ENCODE measurements at places on chromosomes 6 and 20.

GRCh38 chr6:88413459-88413858 lies 247.3 kb upstream of the CNR1 start:
- DNase-seq, result no peak

DNA sequence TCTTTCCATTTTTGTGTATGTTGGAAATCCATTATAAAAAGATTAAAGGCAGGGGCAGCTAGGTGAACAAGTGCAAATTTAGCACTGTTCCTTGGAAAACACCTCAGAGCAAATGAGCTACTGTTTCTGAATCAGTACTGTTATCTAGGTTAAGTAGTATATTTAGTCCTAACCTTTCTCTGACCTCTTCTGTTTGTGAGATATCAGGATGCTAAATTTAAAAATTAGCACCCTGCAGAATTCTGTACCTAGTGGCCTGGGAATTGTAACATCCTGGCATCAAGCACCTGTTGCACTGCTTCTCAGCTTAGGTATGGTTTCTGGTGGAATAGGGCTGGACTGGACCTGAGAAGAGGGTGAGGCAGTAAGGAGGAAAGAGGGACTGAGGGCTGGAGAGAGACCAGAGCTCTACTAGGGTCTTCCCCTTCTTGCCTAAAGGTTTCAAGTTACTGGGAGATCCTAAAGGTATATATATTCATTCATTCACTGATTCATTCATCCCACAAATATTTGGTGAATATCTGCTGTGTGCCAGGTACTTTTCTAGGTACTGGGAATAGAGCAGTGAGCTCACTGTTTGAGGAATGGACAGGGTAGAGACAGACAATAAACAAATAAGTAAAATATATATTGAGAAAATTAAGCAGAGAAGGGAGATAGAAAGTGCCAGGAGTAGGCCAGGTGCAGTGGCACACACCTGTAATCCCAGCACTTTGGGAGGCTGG lies 5.2 kb downstream of the ZNF76 start:
- no peak for DNase-seq

DNA sequence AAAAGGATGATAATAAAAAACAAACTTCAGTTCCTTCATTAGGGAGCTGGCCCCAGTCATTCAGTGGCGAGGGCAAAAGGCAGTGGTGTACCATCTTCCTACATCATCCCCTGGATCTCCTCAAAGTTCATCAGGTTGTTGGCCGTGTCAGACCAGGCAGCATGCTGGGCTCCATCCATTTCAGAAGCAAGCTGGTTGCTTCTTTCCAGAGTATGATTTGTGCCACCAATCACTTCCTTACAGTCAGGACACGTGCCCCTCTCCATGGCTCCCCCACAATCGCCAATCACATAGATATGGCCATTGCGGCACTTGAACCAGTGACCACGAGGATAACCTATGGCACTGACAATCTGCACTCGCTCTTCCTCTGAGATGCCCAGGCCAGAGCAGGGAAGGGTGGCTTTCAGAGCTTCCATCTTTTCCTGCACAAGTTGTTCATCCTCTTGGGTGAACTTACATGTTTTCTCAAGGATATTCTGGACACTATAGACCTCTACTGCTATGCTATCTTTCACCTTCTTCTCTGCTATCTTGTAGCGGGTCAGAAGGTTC lies 28.0 kb downstream of the DDX27 start:
- no peak for DNase-seq

DNA sequence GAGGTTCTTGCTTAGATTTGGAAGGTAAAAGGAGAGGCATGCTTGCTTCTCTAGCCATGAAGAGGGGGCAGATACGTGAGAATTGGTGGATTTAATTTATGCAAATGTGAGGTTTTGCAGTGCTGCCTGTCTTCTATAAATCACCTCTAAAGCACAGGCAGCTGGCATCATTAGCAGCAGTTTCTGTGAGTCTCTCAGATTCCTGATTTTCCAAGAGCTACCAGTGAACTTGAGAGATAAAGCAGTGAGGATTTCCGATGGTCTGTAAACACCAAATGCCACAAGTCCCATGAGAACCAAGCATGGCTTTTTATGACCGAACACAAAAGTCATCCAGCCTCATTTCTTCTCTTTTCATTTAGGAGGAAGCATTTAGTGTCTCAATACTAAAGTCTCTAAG lies 3.2 kb upstream of the SIRPB2 start:
- no peak for DNase-seq

- DNase-seq, result no peak
These were observed 54.4 kb downstream of the RTN4IP1 start for GRCh38 chr6:106574741-106575458.

GRCh38 chr6:152588456-152588855 lies 48.7 kb downstream of the SYNE1 start:
- DNase-seq, result no peak

- no peak for DNase-seq
These were observed 20.0 kb downstream of the SULF2 start for GRCh38 chr20:47765271-47765670.

DNA sequence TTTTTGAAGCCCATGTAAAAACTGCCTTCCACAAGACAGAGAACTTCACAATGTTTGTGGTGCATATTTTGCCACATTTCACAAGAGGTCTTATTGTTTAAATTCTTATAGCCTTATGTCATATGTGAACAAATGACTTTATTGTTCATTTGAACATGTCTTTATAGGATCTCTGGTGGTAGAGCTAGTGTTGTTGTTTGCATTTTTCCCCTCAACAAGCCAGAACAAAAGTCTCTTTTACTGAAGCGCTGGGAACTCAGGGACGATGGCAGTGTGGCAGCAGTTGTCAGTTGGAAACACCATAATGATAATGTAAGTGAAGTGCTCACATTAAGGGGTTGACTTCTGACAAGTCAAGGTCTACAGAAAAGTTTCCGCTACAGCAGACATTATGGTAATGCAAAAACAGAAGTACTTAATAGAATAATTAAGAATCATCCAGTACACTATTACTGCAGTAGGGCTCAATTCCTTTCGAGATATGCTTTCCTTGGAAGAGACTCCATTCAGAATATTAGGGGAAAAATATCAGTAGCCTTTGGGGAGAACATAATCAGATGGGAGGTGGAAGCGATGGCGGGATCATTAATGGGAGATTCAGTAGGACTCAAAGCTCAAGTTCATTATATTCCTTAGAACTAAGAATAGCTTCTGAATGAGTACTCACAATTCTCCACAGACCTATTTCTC lies 180.0 kb downstream of the GJA10 start:
- no peak for DNase-seq

GRCh38 chr20:62267543-62267942 lies 29.2 kb downstream of the OSBPL2 start:
- no peak for DNase-seq

DNA sequence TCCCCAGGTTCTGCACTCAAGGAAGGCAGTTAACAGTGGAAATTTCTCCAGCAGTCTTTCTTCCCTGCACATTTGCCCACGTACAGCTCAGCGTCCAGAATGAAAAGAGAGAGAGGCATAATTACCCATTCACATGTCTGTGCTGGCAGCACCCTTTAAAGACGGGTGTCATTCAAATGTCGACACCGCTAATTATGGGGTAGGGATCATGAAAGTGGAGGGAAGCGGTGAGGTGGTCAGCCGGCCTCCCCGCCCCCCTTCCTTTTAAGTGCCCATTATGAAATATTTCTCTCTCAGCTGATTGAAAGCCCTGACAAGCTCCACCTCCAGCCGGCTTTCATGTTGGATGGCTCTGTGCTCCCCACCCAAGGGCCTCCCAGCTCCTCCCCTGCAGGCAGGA lies 246.1 kb downstream of the BMP7 start:
- no peak for DNase-seq

DNA sequence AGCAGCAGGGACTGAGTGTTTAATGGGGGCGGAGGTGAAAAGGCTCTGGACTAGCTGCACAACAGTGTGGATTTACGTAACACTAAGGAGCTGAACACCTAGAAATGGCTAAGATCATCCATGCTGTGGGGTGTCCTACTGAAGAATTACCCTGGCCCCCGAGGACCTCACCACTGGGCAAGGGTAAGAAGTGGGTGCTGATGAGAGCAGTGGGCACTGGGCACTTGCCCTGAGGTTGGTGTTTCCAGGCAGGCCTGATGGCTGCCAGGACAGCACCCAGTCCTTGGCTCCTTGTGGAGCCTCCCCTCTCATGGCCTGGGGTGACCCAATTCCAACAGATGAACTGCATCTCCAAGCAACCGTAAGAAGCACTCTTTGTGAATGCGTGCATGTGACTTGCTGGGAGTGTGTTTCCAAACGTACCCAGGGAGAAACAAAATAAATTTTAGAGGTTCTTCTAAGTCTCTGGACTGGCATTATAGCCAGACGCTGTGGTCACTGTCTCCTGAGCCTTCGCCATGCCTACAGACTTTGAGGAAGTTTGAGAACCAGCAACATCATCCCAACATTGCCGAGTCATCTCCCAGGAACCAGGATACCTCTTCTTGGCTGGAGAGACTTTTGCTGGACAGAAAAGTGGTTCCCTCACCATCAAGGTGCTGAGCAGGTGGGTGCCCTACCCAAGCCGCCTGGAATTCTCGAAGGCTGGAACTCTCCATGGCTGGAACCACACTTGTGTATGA lies 245.9 kb downstream of the ERMARD start:
- no peak for DNase-seq

DNA sequence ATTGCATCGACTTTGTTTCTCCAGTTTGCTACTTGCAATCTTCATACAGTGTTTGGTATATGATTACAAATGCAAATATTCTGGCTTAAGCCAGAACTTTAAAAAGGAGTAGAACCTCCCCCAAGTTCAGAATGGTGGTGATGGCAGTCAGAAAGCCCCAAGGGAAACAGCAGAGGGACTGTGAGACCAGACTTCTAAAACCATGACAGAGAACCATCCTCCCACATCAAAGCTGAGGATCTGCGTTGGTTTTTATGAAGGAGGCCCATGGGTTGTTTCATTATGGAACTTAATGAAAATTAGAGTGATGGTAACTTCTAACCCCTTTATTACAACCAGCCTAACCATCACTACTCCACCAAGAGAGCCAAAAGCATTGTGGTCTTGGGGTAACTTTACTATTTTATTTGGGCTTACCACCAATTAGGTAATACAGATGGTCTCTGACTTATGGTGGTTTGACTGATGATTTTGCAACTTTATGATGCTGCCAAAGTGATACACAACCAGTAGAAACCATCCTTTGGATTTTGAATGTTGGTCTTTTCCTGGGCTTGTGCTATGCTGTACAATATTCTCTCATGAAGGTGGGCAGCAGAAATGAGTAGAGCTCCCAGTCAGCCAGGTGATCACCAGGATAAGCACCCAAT lies 10.9 kb upstream of the MRS2 start:
- no peak for DNase-seq

GRCh38 chr6:36414481-36414880 lies 27.0 kb upstream of the ETV7 start:
- no peak for DNase-seq

GRCh38 chr6:112139052-112139451 lies 51.7 kb downstream of the FAM229B start:
- DNase-seq, result no peak

- DNase-seq, result no peak
These were observed 301.4 kb upstream of the TBX18 start for GRCh38 chr6:85065831-85066230.

DNA sequence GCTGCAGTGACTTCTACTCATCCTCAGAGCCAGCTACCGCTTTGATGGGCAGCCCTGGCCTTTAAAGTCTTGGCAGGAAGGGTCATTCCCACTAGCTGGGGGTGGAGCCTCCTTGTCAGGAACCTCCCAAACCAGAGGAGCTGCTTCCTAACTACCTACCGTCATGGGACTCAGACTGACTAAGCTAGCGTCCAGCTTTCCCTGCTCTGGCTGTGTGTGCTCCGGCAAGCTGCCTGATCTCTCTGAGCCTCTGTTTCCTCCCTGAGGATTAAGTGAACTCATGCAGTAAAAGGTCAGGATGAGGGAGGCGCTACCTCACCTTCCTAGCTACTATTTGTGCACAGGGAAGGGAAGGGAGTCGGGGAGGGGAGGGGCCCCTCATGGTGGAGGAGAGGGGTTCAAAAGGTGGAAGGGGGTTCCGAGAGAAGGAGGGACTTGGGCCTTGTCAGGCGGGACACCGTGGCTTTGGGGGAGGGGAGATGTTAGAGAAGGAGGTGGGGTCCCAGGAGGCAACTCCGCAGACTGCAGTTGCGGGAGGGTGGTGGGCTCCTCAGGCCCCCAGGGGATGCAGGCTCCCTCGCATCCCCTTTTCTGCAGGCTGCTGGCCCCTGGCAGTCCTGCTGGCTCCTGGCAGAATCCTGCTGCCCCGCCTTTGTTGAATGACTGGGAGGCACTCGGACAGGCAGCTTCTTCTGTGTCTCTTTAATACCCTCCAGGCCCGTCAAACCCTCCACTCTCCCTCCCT lies 9.8 kb downstream of the DUSP15 start:
- no peak for DNase-seq

DNA sequence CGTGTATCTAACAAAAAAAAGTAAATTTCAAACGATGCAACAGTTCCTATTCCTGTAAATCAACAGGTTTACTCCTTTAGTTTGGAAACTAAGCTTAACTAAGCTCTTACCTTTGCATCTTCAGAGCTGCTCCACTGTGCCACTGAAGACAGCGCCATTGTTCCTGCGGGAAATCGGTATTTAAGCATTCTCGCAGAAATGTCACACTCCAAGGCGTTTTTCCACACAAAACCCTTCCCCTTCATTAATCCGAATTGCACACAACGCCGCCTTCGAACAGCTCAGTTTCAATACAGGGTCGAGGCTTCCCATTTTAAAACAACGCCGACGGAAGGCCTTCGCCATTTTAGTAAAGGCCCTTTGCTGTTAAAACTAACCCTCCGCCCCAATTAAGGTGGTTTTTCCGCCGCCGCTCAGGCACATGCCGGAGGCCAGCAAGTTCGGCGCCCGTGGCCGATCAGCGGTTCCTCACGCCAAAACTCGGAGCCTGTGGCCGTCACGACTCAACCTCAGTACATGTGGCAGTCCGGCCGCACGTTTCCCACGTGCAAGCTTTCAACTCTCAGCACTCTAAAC lies 35.4 kb upstream of the SYNCRIP start:
- no peak for DNase-seq

- DNase-seq, result no peak
These were observed 225.5 kb downstream of the BCKDHB start for GRCh38 chr6:80331974-80332373.

GRCh38 chr6:123909989-123910388 lies 106.3 kb downstream of the NKAIN2 start:
- no peak for DNase-seq

- DNase-seq, result no peak
These were observed 109.6 kb upstream of the NHSL1 start for GRCh38 chr6:138608896-138609295.

GRCh38 chr6:45756606-45757005 lies 259.1 kb downstream of the CLIC5 start:
- DNase-seq, result no peak

- no peak for DNase-seq
These were observed 1.3 kb downstream of the CBLN4 start for GRCh38 chr20:56004007-56004406.

- no peak for DNase-seq
These were observed 20.5 kb upstream of the TIAM2 start for GRCh38 chr6:154974485-154975149.

GRCh38 chr6:147534116-147534860 lies 25.8 kb downstream of the SAMD5 start:
- no peak for DNase-seq

GRCh38 chr6:1795910-1796309 lies 186.2 kb downstream of the FOXC1 start:
- DNase-seq, result no peak
